ENCODE measurements at places on chromosomes 1 and 21. TPM values are rescaled to one million over a fixed set of nuclear protein-coding genes. Genes with fewer than 3 reads are reported as not detected.

Gene CFAP107
- not detected for total RNA-seq

Gene FAM72A
- 21.8 TPM for total RNA-seq

Gene CRP
- total RNA-seq: 0.26 TPM

Gene PRKAA2
- total RNA-seq: 1.0 TPM

- no peak overlapping the region for H3K27ac ChIP-seq
- DNase-seq: no peak
- H3K4me3 ChIP-seq: no peak overlapping the region
- H3K27me3 ChIP-seq: no peaks in the 10 kb centered on the region
- H3K36me3 ChIP-seq: peaks cover 17% of the 10 kb centered on the region
- no peaks in the 10 kb centered on the region for H3K4me1 ChIP-seq
Measured at GRCh38 chr1:219223496-219223895, 49.8 kb downstream of the LYPLAL1 start.

- H3K4me3 ChIP-seq: no peak overlapping the region
- no peak overlapping the region for H3K27ac ChIP-seq
- peaks cover 27% of the 10 kb centered on the region for H3K4me1 ChIP-seq
- H3K27me3 ChIP-seq: no peaks in the 10 kb centered on the region
- peak; percentile 54 for DNase-seq
- H3K36me3 ChIP-seq: peaks cover 15% of the 10 kb centered on the region
Measured at GRCh38 chr1:65059930-65060538, 88.0 kb upstream of the AK4 start.

DNA sequence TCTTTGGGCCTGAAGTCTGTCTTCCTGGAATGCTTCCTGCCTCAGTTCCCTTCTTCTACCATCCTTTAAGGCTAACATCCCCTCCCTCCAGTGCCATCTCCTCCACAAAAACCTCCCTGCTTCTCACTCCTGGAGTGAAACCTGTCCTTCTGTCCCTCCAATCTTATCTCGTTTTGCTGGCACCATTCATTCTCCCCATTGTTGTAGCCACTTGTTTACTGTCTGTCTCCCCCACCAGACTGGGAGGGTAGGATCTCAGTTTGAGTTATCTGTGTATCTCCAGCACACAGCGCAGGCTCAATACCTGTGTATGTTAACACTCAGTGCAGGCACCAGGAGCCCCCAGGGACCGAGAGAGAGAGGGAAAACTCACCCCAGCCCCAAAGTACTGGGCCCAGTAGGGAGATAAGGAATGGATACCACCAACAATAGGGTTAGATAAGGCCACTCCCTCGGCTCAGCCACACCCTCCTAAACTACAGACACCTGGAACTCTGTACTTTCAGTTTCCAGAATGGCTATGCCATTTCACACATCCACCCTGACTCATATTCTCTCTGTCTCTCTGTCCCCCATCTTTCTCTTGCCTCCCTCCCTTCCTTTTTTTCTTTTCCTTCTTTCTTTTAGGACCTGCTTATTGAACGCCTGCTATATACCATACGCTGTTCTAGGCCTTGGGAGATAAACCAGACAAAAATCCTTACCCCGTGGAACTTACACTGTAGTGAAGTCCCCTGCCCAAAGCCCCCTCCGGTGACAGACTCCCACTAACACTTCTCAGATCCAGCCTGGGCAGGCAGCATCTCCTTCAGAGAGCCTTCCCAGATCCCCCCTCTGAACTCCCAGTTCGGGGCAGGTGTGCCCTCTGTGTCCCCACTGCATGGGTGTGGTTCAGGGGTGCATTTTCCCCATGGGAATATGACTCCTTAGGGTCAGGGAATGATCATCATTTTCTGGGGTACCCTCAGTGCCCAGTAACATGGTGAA is 3.3 kb upstream of the SSBP3 start:
- H3K27me3 ChIP-seq: peaks cover 7% of the 10 kb centered on the region
- peaks cover 24% of the 10 kb centered on the region for H3K4me1 ChIP-seq
- peak overlapping the region; percentile 96 for H3K27ac ChIP-seq
- no peaks in the 10 kb centered on the region for H3K36me3 ChIP-seq

DNA sequence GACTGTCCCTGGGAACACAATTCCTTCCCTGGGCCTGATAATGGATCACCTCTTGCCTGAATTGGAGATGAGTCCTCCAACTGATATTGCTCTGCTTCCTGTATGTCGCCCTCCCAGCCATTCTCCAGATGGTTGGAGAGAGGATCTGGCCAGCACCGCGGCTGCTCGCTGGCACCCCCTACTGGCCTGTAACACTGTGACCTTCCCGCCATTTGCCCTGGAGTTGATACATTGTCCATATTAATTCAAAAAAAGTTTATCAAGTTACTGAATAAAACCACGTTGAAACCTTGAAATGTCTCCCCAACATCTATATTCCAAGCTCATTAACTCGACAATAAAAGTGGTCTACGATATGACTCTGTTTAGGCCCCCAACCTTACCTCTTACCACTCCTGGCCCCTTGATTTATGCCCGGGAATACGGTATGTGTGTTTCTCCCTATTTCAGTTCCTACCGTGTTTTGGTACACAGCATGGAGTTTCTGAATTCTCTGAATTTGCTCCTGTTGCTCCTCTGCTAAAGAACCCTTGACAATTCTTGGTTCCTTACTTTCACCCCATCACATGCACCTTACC is 241.8 kb upstream of the KIAA0040 start:
- no peak overlapping the region for H3K4me3 ChIP-seq
- DNase-seq: peak; percentile 12
- peaks cover 83% of the 10 kb centered on the region for H3K27me3 ChIP-seq
- no peak overlapping the region for H3K27ac ChIP-seq
- no peaks in the 10 kb centered on the region for H3K4me1 ChIP-seq
- no peaks in the 10 kb centered on the region for H3K36me3 ChIP-seq

GRCh38 chr1:7667625-7668218 is 103.4 kb upstream of the VAMP3 start:
- peak overlapping the region; percentile 32 for H3K27ac ChIP-seq
- H3K4me3 ChIP-seq: no peak overlapping the region
- H3K4me1 ChIP-seq: no peaks in the 10 kb centered on the region

DNA sequence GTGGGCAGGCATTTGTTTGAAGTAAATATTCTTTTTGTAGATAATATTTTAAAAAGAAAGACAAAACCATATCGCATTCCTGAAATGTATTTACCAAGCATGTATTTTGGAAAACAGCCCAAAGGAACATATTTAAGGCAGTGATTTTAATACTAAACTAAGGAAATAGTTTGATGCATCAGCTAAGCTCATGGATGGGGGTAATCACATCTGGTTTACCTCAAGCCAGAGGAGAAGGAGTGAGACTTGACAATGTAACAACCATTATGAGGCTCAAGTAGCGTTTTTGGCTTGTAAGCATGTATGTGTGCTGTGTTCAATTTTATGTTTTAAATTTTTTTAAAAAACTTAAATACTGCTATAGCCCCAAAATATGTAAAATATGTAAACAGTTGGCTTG is 390.5 kb downstream of the DISC1 start:
- H3K27ac ChIP-seq: no peak overlapping the region
- no peaks in the 10 kb centered on the region for H3K27me3 ChIP-seq
- no peak overlapping the region for H3K4me3 ChIP-seq
- DNase-seq: no peak

DNA sequence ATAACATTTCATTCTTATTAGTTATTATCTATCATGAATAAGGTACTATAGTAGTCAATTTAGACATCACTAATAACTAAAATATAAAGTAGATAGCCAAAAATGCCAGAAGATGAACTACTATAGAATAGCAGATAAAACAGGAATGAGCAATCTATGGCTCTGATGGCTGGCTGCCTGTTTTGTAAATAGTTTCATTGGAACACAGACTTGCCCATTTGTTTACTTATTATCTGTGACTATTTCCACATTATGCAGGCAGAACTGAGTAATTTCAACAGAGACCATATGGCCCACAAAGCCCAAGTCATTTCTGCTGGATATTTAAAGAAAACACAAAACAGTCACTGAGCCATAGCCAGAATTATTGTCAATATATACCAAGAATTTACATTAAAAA is 222.1 kb downstream of the COL24A1 start:
- no peak overlapping the region for H3K27ac ChIP-seq
- H3K27me3 ChIP-seq: no peaks in the 10 kb centered on the region
- H3K4me1 ChIP-seq: no peaks in the 10 kb centered on the region
- H3K36me3 ChIP-seq: no peaks in the 10 kb centered on the region
- H3K4me3 ChIP-seq: no peak overlapping the region
- no peak for DNase-seq

- no peaks in the 10 kb centered on the region for H3K27me3 ChIP-seq
- H3K4me1 ChIP-seq: no peaks in the 10 kb centered on the region
- DNase-seq: no peak
- no peak overlapping the region for H3K27ac ChIP-seq
Measured at GRCh38 chr1:62011006-62011405, 183.6 kb upstream of the L1TD1 start.

- no peaks in the 10 kb centered on the region for H3K27me3 ChIP-seq
- no peak for DNase-seq
- no peak overlapping the region for H3K4me3 ChIP-seq
- peaks cover 73% of the 10 kb centered on the region for H3K36me3 ChIP-seq
- H3K4me1 ChIP-seq: peaks cover 11% of the 10 kb centered on the region
Measured at GRCh38 chr1:39427374-39427773, 64.1 kb upstream of the BMP8A start.

- H3K27ac ChIP-seq: no peak overlapping the region
- no peaks in the 10 kb centered on the region for H3K4me1 ChIP-seq
- no peak for DNase-seq
- H3K27me3 ChIP-seq: no peaks in the 10 kb centered on the region
Measured at GRCh38 chr1:185263292-185263691, 53.8 kb downstream of the IVNS1ABP start.

DNA sequence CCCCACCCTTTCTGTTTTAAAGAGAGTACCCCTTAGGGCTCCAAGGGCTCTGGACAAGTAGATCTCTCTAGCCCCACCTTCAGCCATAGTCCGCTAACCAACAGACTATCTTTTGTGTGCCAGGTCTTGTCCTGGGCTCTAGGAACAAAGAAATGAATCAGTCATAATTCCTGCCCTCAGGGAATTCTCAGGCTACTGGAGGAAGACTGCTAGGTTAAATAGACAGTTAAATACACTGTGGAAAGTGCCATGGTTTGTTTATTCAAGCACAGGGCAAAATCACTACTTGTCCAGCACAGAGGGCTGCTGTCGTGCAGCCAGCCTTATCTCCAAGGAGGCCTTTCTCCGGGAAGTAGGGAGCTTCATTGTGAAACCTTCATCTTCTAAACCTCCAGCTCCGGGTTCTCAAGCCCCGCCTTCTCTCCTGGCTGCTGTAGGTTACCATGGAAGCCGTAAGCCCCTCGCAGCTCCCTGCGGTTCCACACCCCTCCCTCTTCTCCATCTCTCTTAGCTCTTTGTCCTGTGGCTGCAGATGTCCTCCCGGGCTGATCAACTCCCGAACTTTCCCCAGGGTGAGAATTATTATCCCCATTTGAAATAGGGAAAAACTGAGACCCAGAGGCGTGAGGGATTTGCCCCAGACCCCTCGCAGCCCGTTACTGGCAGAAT is 29.8 kb downstream of the SHISAL2A start:
- H3K4me3 ChIP-seq: peak overlapping the region; percentile 64
- H3K27ac ChIP-seq: peak overlapping the region; percentile 68
- DNase-seq: peak; percentile 98
- peaks cover 65% of the 10 kb centered on the region for H3K4me1 ChIP-seq

- no peak overlapping the region for H3K4me3 ChIP-seq
- peak; percentile 45 for DNase-seq
- H3K4me1 ChIP-seq: peaks cover 20% of the 10 kb centered on the region
- peaks cover 18% of the 10 kb centered on the region for H3K36me3 ChIP-seq
Measured at GRCh38 chr1:230141021-230141648, 74.1 kb downstream of the GALNT2 start.

DNA sequence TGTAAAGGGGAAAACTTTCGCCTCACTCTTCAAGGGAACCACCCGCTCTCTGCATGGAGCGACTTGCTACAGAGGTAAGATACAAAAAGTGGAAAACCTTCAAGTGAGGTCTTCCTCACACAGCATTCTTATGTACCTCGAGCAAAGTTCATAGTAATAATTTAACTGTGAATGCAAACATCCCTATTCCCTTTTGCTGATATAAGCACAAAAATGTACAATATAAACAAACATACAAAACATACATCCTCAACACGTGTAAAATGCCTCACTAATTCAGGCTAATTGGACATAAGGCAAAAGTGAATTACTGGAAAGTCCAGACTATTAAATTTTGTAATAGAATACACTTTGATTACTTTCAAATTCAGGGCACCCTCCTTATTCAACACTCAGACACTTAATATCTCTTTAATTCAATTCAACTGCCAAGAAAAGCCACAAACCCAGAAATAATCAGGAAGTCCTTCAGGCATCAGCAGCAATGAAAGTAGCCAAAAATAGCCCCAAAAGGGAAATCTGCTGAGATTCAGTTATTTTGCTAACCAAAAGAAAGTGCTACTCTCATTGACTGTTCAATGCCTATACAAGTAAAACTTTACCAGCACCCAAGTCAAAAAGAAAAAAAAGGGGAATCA is 15.2 kb upstream of the LMX1A start:
- peaks cover 16% of the 10 kb centered on the region for H3K4me1 ChIP-seq
- H3K27ac ChIP-seq: no peak overlapping the region
- H3K27me3 ChIP-seq: peaks cover 38% of the 10 kb centered on the region
- no peak for DNase-seq
- H3K36me3 ChIP-seq: no peaks in the 10 kb centered on the region
- no peak overlapping the region for H3K4me3 ChIP-seq

DNA sequence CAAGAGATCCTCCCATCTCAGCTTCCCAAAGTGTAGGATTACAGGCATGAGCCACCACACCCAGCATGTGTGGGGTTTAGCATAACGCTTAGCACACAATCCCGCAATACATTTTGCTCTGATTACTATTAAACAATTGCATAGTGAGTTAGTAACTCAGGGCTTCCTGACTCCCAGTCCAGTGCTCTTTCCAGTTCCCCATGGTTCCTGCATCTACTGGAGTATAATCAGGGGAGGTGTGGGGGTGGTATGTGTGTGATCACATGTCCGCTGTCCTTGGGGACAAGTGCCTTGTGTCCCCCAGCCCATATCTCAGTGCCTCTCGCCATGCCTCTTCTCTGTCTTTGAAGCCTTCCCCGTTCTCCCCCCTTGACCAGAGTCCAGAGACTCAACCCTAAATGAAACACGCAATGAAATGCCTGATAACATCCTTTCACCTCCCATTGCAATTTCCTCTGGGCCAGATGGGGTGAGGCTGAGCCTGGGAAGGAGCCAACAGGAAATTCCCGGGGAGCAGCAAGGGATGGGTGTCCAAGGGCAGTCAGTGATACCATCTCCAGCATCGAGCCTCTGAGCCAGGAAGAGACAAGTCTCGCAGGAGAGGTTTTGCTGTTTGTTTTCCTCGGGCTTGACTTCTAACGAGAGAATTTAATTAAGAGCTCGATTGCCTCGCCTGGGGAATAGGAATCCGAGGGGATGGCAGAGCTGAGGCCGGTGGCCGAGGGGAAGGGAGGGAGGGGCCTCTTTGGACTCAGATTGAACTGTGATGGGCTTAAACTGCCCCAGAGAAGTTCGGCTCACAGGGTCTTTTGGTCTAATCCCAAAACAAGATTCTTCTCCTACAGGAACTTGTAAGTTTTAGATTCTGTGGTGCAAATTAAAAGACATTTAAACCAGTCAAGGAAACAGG is 7.7 kb upstream of the HTR1D start:
- H3K4me3 ChIP-seq: no peak overlapping the region
- H3K27ac ChIP-seq: no peak overlapping the region
- no peaks in the 10 kb centered on the region for H3K27me3 ChIP-seq
- H3K4me1 ChIP-seq: peaks cover 6% of the 10 kb centered on the region
- DNase-seq: peak; percentile 66

- no peaks in the 10 kb centered on the region for H3K4me1 ChIP-seq
- no peaks in the 10 kb centered on the region for H3K27me3 ChIP-seq
- H3K4me3 ChIP-seq: no peak overlapping the region
- DNase-seq: no peak
- no peak overlapping the region for H3K27ac ChIP-seq
Measured at GRCh38 chr1:245693116-245693793, 538.5 kb downstream of the KIF26B start.

All from MCF 10A (cell line).